H7 (cell line): ENCODE measurements at places on chromosomes 5 and 9. TPM values are rescaled to one million over a fixed set of nuclear protein-coding genes. Genes with fewer than 3 reads are reported as not detected.

The FRRS1L gene
- 0.14 and 0.18 TPM in 2 replicates for total RNA-seq

DNA sequence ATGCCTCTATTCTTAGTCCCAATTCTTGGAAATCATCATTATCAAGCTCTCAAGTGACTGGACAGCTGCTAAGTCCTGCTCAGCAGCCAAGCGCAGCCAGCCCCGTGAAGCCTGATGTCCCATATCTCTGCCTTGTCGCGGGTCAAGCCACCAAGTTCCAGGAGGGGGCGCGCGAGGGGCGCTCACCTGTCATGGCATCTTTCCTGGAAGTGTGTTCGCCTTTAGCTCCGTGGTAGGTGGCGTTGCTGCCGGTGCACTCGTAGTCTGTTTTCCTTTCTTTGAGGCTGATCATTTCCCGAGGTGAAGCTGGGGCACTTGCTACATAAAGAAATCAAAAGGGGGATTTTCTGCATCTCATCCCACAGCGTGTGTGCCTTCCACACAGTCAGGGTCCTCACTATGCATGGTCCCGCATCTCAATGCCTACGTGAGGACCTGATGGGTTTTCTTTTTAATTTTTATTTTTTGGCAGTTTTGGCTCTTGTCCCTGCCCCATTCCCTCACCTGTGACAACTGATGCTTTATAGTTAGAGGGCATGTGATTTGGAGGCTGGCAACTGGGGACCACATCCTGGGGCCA, 227.0 kb upstream of the DAP start:
- peak; percentile 85 for DNase-seq

DNA sequence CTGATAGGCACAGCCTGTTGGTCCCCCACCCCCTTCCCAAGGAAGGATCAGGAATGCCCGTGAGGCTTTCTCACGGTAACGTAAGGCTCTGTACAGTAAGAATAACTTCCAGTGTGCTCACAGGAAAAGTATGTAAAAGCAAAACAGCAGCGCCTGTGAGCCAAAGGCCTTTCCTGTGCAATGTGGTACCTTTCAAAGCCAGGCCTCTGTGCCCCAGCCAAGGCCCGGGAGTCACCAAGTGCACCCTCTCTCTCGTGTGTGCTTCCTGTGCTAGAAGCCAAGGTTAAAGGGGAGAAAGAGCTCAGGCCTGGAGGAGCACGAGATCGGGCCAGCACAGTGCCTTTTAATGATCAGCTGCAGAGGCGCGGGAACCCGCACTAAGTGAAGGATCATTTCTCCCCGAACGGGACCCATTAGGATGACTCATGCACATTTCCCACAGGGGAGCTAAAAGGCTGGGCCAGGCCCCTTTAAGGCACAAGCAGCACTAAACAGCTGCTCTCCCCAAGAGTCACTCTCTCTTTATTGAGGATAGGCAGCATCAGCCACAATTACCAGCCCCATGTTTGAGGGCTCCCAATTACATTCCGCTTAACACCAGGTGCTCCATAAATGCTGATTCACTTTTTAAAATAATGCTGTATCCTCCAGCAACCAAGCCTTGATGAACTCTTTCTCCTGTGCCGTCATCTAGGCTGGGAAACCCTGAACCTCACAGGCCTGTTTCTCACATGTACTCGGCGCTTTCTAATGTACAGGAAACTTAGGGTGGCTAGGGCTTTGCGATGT, 42.8 kb downstream of the SHB start:
- peak; percentile 69 for DNase-seq

The FREM1 gene
- total RNA-seq = 0.85 and 4.8 TPM in 2 replicates

The ADCY2 gene
- total RNA-seq = 17.3 and 30.0 TPM in 2 replicates
